Nucleus accumbens (tissue), 56 donors: ENCODE measurements at places on chromosomes 3 and 15.

- DNase-seq = no peak
These were observed 404.0 kb upstream of the WNT5A start for GRCh38 chr3:55891106-55891505.

DNA sequence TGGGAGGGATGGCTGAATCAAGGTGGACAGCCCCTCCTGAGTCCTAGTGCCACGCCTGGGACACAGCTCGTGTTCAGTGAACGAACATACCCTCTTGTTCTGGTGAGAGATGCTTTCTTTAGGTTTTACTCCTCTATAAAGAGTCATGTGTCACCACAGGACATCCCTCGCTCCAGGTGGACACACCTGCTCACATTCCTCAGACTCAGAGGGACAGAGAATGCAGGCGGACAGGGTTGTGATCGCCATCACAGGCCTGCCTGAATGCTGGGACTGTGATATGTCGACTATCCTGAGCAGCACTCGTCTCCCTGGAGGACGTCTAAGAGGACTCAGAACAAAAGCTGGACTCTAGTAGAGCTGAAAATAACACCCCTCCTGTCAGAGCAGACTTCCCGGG, 96.4 kb upstream of the SNRPA1 start:
- DNase-seq = no peak

GRCh38 chr3:187361835-187362234, 6.3 kb upstream of the RTP4 start:
- DNase-seq = no peak

- DNase-seq = no peak
These were observed 516.0 kb upstream of the IL12A start for GRCh38 chr3:159472611-159473010.

DNA sequence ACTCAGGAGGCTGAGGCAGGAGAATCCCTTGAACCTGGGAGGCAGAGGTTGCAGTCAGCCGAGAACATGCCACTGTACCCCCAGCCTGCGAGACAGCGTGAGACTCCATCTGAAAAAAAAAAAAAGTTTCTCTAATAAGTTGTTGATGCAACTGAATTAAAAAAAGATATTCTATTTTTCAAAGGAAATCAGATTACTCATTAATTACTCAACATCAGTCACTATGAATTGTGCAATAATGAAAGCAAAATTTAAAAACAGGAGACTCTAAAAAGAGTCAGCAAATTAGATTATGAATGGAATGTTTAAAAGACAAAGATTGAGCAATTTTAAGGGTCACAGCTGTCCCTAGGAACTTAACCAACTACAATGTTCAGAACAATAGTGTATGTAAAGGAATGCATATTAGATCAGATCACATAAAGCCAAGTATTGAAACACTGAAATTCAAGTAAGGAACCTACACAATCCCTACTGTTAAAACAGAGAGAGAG, 60.2 kb upstream of the SLC4A7 start:
- no peak for DNase-seq

DNA sequence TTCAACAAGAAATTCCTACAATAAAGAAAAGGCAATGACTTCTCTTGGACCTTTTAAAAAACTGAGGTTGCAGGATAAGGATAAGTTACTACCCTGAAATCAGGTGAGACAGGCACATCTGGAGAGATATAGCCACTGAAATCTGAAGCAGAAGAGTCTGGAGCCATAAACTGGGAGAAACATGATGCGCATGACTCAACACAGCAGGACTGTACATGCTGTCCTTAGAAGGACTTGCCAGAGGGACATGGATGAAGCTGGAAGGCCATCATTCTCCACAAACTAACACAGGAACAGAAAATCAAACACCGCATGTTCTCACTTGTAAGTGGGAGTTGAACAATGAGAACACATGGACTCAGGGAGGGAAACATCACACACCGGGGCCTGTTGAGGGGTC, 1020.2 kb downstream of the AGBL1 start:
- DNase-seq = no peak

DNA sequence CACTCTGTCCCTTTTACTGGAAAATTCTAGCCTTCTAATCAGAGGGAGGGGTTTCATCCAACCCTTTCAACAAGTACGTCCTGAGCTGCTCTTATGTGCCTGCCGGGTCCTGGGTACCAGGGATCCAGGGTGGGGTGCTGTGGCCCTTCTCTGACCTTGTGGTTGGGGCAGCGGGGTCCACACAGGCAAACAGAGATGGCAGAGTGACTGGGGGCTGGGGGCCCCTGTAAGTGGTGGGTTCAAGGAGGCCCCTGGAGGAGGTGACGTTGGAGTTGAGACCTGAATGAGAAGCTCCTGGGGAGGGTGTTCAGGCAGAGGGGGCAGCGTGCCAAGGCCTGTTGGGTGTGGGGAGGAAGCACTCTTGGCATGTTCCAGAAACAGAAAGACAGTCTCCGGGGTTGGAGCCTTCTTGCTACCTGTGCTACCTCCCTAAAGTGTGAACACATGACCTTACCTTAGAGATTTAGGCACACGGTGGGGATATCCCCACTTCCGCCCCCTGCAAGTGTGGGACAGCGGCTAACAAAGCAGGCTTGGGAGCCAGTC, 78.1 kb downstream of the FBLN2 start:
- DNase-seq = no peak

DNA sequence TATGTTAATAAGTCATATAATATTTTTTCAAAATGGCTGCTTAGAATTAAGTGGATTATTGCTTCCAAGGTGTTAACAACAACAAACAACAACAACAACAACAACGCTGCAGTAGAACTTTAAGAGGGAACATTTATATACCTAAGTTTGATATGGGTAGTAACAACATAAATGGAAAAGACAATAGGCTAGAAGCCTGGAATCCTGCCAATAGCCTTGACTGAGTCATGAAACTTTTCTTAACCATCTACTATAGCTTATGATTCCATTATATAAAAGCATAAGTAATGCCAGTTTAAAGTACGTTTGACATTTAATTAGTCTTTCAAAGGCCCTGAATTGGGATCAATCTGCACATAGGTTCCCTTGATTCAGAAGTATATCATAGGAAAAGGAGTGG, 31.2 kb downstream of the SATB1 start:
- DNase-seq = no peak

DNA sequence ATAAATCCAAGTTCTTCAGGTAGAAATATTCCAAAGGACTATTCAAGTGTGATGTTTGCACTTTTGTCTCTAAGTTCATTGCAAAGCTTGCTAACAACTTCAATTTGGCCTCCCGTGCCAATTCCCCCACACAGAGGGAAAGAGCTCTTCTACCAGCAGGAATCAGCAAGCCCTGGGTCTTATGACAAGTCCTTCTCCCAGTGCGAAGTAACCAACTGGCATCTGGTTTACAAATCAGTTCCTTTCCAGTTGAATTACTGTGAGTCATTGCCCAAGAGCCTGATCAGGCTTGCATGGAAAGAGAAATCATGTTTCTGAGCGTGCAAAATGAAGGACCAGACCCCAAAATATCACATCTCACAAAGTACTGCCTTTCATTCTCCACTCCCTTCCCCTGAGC, 62.7 kb upstream of the SLCO3A1 start:
- no peak for DNase-seq
